ENCODE measurements at places on chromosomes 1 and 21.

DNA sequence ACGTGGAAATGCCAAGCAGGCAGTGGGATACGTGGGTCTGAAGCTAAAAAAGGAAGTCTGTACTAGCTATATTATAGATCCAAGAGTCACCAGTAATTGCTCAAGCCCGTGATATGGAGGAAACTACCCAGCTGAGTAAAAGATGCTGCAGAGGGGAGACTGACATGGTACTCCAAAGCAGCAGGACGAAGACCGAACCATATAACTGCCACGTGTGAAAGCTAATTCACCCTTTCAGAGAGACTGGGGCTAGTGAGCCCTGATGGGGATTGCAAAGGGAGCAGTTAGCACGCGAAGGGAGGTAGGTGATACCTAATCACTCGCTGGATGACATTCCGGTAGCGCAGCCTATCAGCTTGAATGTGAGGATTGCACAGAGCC is 316 bp downstream of the AP4B1 start:
- DNase-seq, result no peak

DNA sequence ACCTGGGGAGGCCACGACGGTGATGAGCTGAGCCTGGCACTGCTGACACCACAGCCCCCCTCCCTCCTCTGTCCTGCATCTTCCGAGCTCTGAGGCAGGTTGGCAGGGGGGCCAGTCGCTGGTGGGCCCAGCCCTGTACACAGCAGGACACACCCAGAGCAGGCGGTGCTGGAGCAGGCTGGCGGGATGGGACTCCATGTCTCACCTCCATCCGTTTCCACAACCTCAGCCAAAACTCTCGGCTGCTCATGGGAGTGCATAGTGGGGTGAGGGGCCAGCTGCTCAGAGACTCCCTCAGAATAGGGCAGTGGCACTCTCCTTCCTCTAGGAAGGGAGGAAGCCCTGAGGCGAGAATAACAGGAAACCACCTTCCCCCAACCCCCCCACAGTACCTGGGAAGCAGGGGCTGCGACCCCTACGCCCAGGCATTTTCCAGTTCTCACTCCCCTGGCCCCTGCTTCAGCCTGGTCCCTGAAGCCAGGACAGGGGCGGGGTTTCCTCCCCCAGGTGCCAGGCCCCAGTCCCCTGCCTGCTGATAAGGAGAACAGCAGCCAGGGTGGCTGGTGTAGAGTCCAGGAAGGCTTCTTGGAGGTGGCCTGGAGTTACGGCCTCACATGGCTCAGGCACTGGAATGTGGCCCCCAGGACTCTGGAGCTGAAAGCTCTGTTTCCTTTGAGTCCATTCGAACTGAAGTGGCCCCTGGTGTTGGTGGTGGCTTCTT is 3.2 kb upstream of the IBA57 start:
- no peak for DNase-seq

GRCh38 chr1:30325085-30325935 is 398.1 kb downstream of the MATN1 start:
- DNase-seq, result no peak

DNA sequence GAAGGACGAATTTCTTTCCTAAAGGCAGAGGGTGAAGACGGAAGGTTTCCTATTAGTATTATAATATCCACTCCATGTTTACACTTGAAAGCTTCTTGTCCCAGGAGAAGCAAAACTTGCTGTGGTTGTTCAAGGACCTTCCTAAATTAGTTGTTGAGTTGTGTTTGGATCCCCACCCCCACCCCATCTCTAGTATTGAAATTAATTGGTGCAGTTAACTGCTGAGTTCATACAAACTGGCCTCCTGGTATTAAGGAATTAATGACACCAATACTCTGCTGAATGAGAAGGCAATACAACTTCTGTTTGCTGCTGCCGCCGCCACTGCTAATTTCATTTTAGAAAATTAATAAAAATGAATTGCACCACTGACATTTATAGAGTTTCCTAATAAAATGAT is 308.8 kb downstream of the CAMTA1 start:
- no peak for DNase-seq

- DNase-seq, result no peak
Measured at GRCh38 chr1:204584699-204585372, 68.6 kb downstream of the MDM4 start.

GRCh38 chr21:15441060-15441493 is 288.7 kb upstream of the USP25 start:
- no peak for DNase-seq

DNA sequence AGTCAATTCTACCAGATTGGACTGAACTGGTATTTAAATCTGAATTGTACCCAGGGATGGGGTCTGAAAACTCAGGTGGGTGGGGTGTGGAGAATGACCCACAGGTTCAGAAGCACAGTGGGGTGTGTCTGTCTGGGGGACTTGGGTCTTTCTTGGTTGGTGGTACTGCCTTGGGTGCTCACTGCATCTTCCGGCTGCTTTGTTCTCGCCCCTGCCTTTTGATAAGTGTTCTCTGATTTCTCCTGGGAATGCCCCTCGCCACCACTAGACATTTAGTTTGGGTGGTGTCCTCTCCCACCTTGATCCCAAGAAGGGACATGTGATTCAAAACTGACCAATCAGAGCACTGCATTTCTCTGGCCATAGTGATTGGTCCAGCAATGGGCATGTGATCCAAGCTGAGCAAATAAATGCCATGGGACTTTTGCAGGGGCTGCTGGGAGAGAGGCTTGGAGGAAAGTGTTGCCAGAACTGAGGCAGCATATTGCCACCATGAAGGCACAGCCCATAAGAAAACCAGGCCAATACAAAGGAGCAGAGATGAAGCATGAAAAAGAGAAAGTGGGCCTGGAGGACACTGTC is 270.5 kb downstream of the NPHP4 start:
- no peak for DNase-seq

GRCh38 chr1:19165501-19165900 is 44.6 kb downstream of the UBR4 start:
- no peak for DNase-seq

DNA sequence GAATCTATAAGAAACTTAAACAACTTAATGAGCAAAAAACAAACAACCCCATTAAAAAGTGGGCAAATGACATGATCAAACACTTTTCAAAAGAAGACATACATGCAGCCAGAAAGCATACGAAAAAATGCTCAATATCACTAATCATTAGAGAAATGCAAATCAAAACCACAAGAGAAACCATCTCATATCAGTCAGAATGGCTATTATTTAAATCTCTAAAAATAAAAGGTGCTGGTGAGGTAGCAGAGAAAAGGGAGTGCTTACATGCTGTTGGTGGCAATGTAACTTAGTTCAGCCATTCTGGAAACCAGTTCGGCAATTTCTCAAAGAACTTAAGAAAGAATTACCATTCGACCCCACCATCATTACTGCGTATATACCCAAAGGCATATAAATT is 147.7 kb downstream of the FAF1 start:
- DNase-seq, result no peak

DNA sequence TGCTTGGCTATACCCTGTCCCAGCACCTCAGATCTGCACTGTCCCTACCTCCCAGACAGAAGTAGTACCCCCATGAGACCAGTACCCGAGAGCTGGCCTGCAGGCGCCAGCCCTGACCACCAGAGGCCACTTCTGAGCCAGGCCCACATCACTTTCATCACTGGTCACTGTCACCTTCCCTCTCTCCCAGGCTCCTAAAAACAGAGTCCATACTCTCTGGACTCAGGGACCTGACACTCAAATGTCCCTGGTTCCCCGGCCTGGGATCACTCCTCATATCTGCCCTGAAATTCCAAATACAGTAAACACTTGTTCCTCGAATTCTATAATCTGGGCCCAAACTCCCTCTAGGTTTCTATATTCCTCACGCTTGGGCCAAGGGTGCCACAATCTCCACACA is 18.7 kb downstream of the TMEM53 start:
- DNase-seq, result peak; percentile 23

DNA sequence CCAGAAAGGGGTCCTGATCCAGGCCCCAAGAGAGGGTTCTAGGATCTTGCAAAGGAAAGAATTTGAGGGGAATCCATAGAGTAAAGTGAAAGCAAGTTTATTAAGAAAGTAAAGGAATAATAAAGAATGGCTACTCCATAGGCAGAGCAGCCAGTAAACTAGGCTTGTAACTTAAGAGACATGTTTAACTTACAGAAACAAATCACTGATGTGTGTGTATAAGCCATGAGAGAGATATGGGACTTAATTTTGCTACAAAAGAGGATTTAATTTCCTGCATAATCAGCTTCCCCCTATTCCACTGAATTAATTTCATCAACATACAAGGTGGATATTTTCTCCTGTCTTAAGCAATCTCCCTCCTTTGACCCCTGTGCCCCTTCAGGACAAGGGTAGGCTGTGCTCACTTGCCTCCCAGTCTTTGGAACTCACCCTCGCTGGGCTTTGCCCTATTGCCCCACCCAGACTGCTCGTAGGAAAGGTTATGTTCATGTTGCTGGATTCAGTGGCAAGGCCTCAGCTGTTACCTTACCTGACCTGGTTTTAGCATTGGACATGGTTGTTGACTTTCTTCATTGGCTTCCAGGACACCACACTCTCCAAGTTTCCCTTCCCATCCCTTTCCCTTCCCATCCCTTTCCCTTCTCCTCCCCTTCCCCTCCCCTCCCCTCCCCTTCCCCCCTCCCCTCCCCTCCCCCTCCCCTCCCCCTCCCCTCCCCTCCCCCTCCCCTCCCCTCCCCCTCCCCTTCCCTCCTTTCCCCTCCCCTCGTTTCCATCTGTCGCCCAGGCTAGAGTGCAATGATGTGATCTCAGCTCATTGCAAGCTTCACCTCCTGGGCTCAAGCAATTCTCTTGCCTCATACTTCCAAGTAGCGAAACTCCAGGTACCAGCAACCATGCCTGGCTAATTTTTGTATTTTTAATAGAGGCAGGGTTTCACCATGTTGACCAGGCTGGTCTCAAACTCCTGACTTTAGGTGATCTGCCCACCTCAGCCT is 44.6 kb downstream of the TBCE start:
- no peak for DNase-seq

- DNase-seq, result peak; percentile 14
Measured at GRCh38 chr1:92599184-92599583, 112.5 kb upstream of the GFI1 start.

DNA sequence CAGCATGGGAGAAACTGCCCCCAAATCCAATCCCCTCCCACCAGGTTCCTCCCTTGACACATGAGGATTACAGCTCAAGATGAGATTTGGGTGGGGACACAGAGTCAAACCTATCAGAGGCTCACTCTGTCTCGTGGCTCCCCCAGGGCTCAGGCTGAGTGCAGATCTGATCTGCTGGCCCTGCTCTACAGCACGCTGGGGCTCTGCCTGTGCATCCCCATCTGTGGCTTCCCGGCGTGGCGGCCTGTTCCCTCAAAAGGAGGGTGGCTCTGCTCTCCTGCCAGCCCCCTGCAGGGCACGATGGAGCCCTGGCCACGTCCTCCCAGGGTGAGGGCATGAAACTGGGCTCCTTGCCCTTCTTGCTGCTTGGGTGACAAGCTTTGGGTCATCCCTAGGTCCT is 19.8 kb upstream of the SMYD3 start:
- DNase-seq, result no peak

DNA sequence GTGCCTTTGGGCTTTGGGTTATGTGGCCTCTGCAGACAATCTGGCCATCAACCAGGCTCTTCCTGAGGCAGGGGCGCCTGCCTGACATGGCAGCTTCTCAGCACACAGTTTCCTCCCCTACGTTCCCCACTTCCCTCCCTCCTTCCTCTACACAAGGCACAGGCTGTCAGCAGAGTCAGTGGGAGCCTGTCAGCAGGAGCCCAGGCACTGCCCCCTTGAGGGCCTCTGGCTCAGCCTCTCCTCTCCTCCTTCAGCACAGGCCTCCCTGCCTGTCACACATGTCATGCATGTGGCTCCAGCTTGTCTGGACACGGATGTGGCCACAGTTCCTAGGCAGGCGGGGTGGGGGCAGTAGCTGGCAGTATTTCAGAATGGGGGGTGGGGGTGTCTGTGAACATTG is 52.2 kb upstream of the ARTN start:
- DNase-seq, result no peak

GRCh38 chr1:217135987-217136894 is 413.0 kb upstream of the ESRRG start:
- DNase-seq, result no peak

GRCh38 chr1:65844296-65844695 is 51.6 kb downstream of the PDE4B start:
- DNase-seq, result no peak

- no peak for DNase-seq
Measured at GRCh38 chr1:181356505-181357340, 126.6 kb upstream of the CACNA1E start.

DNA sequence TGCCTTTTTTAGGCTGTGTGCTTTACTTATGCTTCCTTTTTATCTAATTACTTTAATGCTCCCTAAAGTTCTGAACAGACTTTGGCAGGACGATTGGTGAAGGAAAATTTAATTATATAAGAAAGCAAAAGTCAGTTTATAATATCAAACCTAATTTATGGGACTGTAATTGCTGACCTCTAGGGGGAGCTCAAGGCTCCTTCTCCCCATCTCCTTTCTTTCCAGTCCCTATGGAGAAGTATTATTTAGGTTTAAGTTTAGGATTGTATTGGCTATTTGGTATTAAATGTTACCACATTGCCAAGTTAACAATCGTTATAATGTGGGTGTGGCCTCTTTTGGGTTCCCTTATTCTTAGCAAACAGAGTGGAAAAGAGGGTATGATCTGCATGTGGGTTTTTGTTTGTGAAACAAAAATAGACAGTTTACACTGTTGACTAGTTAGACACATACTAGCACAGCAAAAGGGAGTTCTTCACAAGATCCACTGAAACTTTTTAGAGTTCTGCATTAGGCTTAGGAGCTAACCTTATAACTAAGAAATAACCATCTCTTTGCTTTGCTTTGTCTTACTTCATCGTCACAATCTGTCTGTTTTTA is 48.2 kb upstream of the TNFSF4 start:
- peak; percentile 12 for DNase-seq

DNA sequence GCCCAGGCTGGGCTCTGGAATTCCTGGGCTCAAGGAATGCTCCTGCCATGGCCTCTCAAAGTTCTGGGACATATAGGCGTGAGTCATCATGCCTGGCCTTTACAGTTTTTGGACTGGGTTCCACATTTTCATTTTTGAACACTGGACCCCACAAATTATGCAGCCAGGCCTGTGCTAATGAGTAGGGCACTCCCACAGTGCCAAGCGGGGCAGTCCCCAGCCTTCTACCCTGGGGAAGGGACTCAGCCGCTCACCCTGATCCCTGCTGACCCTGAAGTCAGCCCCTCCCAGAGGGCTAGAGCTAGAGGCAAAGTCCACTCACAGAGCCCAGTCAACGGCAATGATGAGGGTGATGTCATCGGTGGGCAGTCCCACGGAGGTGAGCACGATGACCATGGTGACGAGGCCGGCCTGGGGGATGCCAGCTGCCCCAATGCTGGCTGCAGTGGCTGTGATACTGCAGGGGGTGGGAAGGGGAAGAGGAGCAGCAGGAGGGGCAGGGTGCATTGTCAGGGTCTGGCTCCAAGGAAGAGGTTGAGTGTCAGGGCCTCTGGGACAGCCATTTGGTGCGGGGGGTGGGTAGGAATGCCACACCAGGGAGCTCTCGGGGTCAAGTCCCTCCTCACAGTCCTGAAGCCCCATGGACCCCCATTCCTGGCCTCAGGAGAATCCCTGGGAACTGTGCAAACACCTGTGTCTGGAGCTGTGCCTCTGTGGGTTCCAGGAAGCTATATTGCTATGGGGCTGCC is 27.6 kb downstream of the PODN start:
- DNase-seq, result no peak
